Psoas muscle (tissue), 8 donors: ENCODE measurements at places on chromosomes 4 and X. TPM values are rescaled to one million over a fixed set of nuclear protein-coding genes. Genes with fewer than 3 reads are reported as not detected.

ABHD18 gene
- total RNA-seq = 10.1 TPM

MAGED4 gene
- total RNA-seq = 0.17 TPM

POU4F2 gene
- total RNA-seq = not detected

- DNase-seq = no peak
- no peaks in the 10 kb centered on the region for H3K36me3 ChIP-seq
- no peaks in the 10 kb centered on the region for H3K27me3 ChIP-seq
- no peaks in the 10 kb centered on the region for H3K4me1 ChIP-seq
- no peak overlapping the region for H3K27ac ChIP-seq
Measured at GRCh38 chr4:101696276-101697010, 94.1 kb upstream of the BANK1 start.

GRCh38 chr4:4492161-4492847 lies 49.5 kb downstream of the STX18 start:
- no peak overlapping the region for H3K4me3 ChIP-seq
- H3K27ac ChIP-seq = no peak overlapping the region
- DNase-seq = no peak
- H3K36me3 ChIP-seq = no peaks in the 10 kb centered on the region
- H3K4me1 ChIP-seq = no peaks in the 10 kb centered on the region
- no peaks in the 10 kb centered on the region for H3K27me3 ChIP-seq
